ENCODE measurements at places on chromosomes 1 and 21.

DNA sequence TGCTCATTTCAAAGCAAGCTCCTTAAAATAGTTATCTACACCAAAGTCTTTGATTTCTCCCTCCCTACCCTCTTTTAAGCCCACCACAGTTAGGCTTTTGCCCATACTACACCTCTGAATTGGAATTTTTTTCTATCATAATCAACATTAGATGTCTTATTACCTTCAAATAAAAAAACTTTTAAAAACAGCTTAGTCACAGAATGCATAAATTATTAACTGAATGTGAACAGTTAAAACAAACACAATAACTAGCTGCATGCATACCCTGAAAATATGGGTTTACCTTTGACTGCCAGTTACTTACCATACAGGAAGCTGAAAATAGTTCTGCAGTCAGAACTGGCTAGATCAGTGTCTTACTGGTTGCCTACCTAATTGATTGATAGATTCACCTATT, 210.9 kb downstream of the TGFB2 start:
- no peak for DNase-seq

DNA sequence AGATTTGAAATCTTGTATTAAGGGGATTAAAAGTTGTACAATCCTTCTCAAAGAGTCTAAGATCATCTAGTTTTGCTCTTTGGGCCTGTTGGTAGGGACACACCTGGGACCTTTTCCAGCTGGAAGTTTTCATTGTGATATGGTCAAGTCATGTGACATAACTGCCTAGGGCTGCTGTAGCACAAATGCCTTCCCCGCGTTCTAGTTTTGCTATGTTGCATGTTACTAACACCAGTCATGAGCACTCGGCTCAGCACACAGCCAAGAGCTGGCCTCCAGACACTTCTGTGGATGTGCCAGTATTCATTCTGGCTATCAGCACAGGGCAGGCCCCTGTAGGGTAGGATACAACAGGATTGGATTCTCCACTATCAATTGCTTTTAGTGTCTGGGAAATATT, 14.6 kb upstream of the FLG2 start:
- no peak for DNase-seq

DNA sequence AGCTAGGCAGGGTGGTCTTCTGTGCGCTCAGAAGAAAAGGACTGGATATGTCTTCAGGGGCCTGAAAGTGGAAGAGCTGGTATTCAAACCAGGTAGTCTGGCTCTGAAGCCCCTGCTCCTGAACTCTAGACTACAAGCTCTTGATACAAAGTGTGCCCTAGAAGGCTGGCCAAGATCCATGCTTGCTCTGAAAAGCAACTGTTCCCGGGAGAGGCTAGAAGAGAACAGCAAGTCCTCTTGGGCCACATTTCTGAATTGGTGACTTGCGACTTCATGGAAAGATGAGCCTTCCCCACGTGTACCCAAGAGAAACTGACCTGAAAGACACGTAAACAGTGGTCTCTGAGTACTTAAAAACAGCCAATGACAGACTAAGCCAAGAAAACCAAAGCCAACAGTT, 123.3 kb upstream of the GRIK3 start:
- DNase-seq: no peak

- DNase-seq: no peak
Measured at GRCh38 chr1:205065666-205066065, 18.6 kb downstream of the TMEM81 start.

DNA sequence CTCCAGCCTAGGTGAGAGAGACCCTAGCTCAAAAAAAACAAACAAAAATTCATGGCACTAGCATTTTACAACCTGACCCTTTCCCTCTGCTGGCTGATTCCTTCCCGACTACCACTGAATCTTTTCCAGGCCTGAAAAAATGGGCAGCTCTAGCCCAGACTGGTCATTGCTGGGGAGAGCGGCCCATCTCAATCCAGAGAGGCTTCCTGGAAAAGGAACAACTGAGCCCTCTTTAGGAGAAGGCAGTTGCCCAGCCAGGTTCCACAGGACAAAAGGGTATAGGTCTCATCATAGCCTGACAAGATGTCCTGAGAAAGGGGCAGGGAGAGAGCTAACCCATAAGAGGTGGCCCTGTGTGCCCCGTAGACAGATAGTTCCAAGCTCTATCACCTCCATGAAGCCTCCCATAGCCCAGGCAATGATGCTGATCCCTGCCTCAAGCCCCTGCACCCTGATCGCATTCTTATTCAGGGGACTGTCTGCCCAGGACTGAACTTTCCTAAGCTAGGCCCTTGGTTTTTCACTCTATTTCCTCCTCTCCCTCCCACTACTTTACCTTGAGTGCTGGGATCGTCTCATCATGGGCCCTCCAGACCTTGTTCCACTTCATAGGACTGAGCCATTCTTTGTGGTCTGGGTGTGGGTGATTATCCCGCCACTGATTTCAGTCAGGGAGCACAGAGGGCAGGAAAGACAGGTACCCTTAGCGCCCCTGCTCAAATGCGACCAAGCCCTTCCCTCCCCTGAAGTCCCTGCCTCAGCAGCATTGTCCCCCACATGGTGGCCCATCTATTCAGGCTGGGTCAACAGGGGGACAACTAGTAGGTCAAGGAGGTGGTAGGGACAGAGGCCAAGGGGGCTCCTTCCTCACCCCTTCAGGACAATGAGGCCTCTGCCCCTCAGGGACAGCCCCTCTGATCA, 18.2 kb downstream of the RHBG start:
- no peak for DNase-seq

DNA sequence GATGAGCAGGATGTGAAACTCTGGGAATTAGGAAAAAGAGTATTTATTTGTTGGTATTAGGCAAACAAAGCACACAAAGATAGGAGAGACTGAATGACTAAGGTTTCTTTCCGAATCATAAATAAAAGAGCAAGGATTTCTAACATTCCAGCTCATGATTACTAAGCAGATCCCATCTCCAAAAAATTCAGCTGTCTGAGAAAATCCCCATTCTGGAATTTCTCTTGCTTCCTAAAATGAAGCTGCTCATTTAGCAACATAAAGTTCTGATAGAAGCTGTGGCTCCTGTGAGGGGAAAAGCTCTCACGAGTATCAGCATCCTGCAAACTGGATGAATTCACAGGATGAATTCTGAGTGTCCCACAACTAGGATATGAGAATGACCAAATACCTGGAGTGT, 6.7 kb upstream of the SH2D5 start:
- no peak for DNase-seq

GRCh38 chr1:206635978-206636345, 626 bp downstream of the DYRK3 start:
- no peak for DNase-seq

DNA sequence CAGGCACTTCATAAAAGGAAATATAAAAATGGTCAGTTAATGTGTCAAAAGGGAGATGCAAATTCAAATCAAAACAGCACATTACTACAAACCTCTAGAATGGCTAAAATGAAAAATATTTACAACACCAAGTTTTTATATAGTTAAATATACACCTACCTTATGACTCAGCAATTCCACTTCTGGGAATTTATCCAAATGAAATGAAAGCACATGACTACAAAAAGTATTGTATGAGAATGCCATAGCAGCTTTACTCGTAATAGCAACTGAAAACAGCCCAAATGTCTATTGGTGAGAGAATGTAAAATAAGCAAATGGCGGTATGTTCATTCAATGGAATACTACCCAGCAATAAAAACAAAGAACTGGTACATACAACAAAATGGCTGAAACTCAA, 175.8 kb upstream of the SPAG17 start:
- no peak for DNase-seq

GRCh38 chr1:246139745-246140182, 367.3 kb downstream of the SMYD3 start:
- DNase-seq: no peak

GRCh38 chr1:26378088-26378878, 5.7 kb upstream of the ZNF683 start:
- DNase-seq: peak; percentile 78

GRCh38 chr1:60527567-60527966, 454.0 kb upstream of the C1orf87 start:
- DNase-seq: no peak

GRCh38 chr1:179926850-179927205, 27.8 kb upstream of the CEP350 start:
- DNase-seq: no peak

DNA sequence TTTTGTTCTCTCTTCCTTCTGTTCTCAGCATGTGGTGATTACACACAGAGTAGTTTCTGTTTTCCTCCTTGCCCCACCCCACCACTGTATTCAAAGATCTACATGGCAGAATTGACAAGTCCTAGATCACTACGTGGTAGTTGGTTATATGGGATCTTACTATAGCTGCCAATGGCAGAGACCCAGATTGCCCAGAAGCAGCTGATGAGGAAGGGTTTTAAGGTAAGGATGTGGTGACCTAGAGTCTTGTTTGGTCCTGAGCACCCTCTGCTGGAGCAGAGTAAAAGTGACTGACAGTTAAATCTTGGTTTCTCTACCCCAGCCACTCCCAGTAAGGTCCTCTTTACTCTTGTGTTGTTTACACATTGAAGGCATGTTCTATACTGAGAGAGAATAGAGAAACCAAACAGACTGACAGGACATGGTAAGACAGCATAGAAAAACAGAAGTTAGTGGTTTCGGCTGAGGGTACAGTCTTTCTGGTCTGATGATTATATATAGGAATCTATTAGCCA, 22.8 kb upstream of the STRIP1 start:
- peak; percentile 8 for DNase-seq

GRCh38 chr21:36945496-36946138, 20.9 kb downstream of the HLCS start:
- DNase-seq: no peak

DNA sequence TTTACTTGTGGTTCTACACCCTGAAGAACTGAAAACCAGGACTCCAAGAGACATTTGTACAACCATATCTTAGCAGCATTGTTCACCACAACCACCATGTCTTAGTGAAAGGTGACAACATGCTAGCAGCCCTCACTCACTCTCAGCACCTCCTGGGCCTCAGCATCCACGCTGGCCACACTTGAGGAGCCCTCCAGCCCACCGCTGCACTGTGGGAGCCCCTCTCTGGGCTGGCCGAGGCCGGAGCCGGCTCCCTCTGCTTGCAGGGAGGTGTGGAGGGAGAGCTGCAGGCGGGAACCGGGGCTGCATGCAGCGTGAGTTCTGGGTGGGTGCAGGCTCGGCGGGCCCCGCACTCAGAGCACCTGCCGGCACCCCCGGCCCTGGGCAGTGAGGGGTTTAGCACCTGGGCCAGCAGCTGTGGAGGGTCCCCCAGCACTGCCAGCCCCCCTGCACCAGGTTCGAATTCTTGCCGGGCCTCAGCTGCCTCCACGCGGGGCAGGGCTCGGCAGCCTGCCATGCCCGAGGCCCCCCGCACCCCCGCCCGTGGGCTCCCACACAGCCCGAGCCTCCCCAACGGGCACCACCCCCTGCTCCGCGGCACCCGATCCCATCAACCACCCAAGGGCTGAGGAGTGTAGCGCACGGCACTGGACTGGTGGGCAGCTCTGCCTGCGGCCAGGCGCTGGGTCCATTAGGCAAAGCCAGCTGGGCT, 9.2 kb downstream of the C1orf159 start:
- DNase-seq: no peak

DNA sequence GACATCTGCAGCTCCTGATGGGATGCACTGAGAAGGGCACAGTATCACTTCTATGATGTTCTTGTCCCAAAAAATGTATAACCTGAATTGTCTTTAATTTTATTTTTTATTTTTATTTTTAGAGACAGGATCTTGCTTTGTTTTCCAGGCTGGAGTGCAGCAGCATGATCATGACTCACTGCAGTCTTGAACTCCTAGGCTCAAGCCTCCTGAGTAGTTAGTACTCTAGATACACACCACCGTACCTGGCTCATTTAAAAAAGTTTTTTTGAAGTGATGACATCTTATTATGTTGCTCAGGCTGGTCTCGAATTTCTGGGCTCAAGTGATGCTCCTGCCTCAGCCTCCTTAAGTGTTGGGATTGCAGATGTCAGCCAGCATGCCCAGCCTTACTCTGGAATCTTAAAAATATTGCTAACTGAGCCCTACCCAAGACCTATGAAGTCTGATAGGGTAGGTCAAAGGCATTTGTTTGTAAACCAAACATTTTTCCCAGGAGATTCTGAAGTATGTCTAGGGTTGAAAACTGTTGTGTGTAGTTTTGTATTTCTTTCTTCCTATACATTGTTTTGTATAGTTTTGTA, 68.9 kb downstream of the ATF6 start:
- no peak for DNase-seq

DNA sequence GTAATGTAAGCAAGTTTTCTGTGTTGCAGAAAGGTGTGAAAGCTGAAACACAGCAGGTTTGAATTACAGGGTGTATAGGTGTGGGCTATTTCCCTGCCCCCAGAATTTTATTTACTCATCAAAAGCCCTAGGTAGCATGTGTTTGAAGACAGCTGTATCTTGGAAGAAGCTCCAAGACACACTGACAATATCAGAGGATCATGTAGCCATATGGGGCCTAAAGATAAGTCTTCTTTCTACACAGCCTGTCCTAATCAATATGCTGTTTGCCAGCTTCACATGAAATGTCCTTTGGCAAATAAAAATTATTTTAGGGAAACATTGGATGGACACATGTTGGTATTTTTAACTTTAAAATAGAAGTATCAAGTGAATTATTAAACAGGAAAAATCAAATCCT, 17.5 kb upstream of the SUCO start:
- no peak for DNase-seq

GRCh38 chr21:25385911-25386474, 221.3 kb downstream of the MRPL39 start:
- DNase-seq: no peak

DNA sequence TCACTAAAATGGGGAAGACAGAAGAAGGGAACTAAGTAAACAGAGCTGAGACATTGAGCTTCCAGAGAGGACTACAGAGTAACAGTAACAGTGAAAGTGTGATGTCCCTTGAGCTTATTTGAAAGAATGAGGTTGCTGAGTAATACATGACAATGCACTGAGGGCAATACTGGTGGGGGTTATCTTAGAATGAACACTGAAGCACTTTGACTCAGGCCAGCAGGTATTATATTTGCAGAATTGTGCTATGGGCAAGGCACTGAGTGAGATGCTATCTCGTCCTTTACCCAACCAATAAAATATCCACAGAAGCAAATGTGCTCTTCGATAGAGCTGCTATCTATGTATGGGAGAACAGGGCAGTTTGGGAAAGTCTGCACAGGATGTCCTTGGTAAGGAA, 133.2 kb downstream of the DISP1 start:
- DNase-seq: no peak

All from T-cell (primary cell).